CD4-positive, alpha-beta T cell treated with Interleukin-2 at 100 ng/mL for 4 hours (primary cell): ENCODE measurements at places on chromosomes 3 and 15.

GRCh38 chr3:861721-862120, 231.1 kb upstream of the CNTN6 start:
- DNase-seq = no peak

DNA sequence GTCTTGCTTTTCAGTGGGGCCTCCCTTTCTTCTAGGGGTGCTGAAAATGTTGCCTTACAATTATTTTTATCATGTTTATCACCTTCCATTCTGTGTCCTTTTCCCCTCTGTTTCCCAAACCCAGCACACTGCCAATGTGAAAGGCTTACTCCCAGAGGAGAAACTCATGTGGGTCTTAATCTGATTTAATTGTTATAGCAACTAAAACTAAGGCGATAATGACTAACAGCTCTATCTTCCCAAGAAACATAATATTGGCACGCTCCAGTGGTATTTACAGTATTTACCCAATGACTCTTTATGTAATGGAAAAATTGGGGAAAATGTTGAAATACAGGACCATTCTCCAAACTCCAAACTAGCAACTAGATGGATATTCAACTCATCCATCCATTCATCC, 58.4 kb downstream of the MESD start:
- no peak for DNase-seq

DNA sequence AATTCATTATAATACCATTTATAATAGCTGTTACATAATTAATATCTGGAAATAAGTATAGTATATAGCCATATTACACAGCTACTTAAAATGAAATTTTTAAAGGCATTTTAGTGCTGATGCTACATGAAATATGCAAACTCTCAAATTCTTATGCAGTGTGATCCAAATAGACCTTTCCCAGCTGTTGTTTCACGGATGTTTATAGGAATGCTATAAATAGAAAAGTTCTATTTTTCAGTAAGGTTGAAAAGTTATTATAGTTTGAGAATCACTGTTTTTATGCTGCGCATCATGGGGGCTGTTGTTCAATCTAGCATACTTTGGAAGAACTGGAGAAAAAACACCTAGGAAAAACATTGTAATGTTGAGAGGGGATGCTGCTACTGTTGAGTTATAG, 147.7 kb upstream of the TRIM42 start:
- DNase-seq = no peak

DNA sequence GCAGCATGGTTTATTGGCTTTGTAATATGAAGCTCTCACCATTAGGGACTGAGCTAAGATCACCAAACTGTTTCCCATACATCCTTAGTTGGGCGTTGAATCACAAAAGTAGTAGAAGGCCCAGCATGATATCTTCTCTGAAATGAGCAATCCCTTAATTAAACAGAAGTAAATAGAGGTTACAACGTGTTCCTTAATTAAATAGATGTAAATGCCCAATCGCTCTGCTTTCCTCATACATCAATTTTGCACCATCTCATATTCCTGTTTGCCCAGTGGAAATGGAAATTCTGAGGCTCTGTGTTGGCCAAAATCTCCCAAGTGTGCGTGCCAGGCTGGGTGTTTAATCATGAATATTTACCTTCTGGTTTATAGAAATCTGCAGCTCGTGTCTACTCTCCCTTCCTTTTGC, 107.4 kb upstream of the FOXB1 start:
- DNase-seq = no peak

- DNase-seq = no peak
Measured at GRCh38 chr3:59843821-59844220, 794.0 kb upstream of the CFAP20DC start.

DNA sequence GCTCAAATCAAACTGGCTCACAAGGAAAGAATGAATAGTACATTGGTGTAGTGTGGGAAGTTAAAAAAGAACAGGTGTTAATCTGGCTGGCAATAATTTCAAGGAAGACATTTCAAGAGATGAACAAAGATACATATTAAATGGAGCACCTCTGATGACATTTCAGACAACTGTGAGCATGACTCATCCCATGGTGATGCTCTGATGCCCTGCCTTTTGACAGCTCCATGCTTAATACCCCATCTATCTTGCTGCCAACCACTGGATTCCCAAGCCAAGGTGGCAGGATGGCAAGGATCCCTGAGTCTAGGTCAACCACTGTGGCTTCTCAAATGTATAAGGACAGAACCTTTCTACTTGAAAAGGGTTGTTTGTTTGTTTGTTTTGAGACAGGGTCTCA, 29.3 kb downstream of the LRRC2 start:
- DNase-seq = peak; percentile 29

DNA sequence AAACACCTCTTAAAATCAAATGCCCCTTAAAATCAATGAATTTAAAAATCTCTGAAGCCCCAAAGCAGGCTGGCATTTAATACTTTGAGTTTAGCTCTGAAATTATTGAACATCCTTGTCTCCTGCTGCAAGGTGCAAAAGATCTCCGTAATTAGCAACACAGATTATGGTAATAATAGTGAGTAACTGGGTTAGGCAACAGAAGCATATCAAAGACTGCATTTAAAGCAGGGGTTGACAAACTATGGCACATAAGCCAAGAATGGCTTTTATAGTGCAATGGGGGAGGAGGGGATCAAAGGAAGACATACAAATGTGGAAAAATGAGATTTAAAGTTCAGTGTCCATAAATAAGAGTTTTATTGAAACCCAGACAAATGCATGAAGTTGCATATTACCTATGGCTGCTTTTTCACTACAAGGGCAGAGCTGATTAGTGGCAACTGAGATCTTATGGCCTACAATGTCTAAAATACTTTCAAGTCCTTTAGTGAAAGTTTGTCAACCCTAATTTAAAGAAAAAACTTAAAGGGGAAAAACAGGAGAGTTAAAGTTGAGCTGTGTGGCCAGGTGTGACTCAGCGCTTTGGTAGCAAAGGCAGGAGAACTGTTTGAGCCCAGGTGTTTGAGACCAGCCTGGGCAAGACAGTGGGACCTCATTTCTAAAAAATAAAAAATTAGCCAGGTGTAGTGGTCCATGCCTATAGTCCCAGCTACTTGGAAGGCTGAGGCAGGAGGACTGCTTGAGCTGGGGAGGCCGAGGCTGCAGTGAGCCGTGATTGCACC, 157.6 kb downstream of the TBL1XR1 start:
- no peak for DNase-seq

- no peak for DNase-seq
Measured at GRCh38 chr3:193816656-193817311, 223.8 kb downstream of the OPA1 start.

DNA sequence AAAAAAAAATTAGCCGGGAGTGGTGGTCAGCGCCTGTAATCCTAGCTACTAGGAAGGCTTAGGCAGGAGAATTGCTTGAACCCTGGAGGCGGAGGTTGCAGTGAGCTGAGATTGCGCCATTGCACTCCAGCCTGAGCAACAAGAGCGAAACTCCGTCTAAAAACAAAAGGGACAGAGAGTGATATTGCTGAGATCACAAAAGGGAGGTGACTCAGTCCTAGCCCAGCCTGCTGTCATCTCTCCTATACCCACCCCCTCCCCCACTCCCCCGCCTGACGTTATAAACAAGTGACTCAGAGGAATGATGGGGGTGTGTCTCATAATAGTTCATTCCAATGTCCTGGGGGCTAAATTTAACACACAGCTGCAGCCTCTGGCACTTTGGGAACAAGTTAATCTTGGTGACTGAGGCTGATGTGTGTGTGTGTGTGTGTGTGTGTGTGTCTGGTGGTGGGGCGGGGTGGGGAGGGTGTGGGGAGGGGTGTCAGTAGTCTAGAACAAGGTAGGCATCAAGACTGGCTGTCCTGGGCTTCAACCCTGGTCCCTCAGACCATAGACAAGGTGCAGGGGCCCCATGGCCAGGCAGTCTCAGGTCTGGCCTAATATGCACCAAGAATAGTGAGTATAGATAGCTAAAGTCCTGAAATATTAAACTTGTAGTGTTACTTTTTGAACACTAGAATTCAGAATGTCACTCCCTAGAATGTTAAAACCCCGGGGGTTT, 1.3 kb upstream of the KLHL40 start:
- DNase-seq = no peak

DNA sequence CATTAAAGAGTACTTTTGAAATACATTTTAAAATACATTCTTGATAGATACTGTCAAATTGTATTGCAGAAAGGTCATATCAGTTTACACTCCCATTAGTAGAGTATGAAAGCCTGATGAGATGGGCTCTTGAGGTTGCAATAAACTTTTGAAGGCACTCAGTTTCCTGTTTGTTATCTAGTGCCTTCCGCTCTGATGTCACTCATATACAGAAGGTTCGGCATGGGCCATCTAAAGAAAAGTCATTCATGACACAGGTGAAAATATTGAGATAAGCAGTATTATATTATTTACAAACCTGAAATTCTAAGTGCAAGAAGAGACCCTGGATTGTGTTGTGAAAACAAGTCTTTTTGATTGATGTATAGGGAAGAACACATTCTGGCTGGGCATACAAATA, 36.5 kb upstream of the DENND4A start:
- peak; percentile 81 for DNase-seq
